Activated naive CD4-positive, alpha-beta T cell treated with anti-CD3 and anti-CD28 coated beads, Interleukin-2, amount 50 U/mL, for 72 hours (primary cell): ENCODE measurements at places on chromosomes 12 and 14. TPM values are rescaled to one million over a fixed set of nuclear protein-coding genes. Genes with fewer than 3 reads are reported as not detected.

The MORN3 gene
- total RNA-seq: 2.9 TPM

The CLEC1B gene
- not detected for total RNA-seq

The CCDC197 gene
- 0.49 TPM for total RNA-seq

The FITM1 gene
- total RNA-seq: 0.49 TPM

The LPCAT3 gene
- total RNA-seq: 22.0 TPM

The CMTM5 gene
- not detected for total RNA-seq

The PPM1H gene
- total RNA-seq: 0.18 TPM

The GUCY2C gene
- not detected for total RNA-seq

The BEGAIN gene
- total RNA-seq: 1.3 TPM

The GPR84 gene
- total RNA-seq: 4.1 TPM

The HHIPL1 gene
- total RNA-seq: 0.32 TPM

The CLECL1 gene
- 7.6 TPM for total RNA-seq

The TMEM119 gene
- total RNA-seq: not detected

The ADAM21 gene
- total RNA-seq: not detected
